ENCODE measurements at places on chromosomes 7 and 10.

DNA sequence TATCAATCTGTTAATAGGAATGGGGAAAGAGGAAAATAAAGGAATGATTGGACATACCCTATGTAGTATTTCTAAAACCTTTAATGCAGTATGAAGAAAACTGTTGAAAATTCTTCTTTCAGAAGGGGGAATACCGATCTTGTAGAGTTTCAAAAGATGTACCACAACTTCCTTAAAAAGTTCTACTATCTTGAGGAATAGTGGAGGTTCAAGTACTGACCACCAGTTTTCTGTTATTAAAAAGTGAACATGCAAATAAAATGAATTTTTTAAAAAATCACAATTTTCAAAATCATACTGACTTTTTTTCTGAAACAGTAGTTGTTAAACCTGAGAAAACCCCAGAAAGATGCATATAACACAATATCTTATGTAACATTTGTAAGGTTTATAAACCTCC lies 86.5 kb downstream of the HERC4 start:
- no peak for ATAC-seq

GRCh38 chr10:43960981-43961380 lies 312.3 kb upstream of the ZNF32 start:
- ATAC-seq: no peak

- no peak for ATAC-seq
Measured at GRCh38 chr7:99504281-99504602, 220 bp upstream of the ZKSCAN5 start.

GRCh38 chr10:19479854-19480253 lies 336.4 kb upstream of the PLXDC2 start:
- ATAC-seq: no peak

- ATAC-seq: peak; percentile 62
Measured at GRCh38 chr10:70317943-70318318, 34.1 kb upstream of the NPFFR1 start.

- no peak for ATAC-seq
Measured at GRCh38 chr10:117188371-117188770, 8.9 kb upstream of the KCNK18 start.

- no peak for ATAC-seq
Measured at GRCh38 chr7:138309186-138309585, 150.9 kb upstream of the TRIM24 start.

DNA sequence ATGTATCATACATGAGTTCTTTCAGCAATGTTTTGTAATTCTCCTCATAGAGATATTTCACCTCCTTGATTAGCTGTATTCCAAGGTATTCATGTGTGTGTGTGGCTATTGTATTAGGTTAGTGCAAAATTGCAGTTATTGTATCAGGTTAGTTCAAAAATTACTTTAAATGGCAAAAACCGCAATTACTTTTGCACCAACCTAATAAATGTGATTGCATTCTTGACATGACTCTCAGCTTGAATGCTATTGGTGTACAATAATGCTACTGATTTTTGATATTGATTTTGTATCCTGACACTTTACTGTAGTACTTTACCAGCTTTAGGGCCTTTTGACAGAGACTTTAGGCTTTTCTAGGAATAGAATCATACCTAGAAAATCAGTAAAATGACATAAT lies 297.4 kb downstream of the ZWINT start:
- no peak for ATAC-seq

- ATAC-seq: peak; percentile 25
Measured at GRCh38 chr10:61588770-61589211, 73.9 kb upstream of the CABCOCO1 start.

DNA sequence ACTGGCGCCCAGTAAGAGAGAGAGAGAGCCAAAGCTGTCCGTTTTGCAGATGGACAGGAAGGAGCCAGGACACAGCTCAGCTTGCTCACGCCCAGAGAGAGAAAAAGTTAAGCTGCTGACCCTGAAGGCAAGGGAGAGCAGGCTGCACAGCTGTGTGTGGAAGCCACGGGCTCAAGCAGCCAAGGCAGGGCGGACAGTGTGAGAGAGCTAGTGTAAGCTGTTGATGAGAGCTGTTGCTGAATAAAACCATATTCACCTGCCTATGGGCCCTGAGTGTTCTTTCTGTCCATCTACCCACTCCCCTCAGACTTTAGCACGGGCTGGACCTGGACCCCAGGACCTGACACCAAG lies 5.4 kb downstream of the INMT start:
- no peak for ATAC-seq

- no peak for ATAC-seq
Measured at GRCh38 chr7:113835367-113835766, 83.4 kb downstream of the PPP1R3A start.

All from stimulated activated memory B cell treated with anti-CD40 and anti-IgM and Interleukin-4, amounts not matched to agents 10 μg/mL and 1 μg/mL and 100 μg/mL, for 72 hours (primary cell).